ENCODE measurements at places on chromosomes 12 and 14. TPM values are rescaled to one million over a fixed set of nuclear protein-coding genes. Genes with fewer than 3 reads are reported as not detected.

DNA sequence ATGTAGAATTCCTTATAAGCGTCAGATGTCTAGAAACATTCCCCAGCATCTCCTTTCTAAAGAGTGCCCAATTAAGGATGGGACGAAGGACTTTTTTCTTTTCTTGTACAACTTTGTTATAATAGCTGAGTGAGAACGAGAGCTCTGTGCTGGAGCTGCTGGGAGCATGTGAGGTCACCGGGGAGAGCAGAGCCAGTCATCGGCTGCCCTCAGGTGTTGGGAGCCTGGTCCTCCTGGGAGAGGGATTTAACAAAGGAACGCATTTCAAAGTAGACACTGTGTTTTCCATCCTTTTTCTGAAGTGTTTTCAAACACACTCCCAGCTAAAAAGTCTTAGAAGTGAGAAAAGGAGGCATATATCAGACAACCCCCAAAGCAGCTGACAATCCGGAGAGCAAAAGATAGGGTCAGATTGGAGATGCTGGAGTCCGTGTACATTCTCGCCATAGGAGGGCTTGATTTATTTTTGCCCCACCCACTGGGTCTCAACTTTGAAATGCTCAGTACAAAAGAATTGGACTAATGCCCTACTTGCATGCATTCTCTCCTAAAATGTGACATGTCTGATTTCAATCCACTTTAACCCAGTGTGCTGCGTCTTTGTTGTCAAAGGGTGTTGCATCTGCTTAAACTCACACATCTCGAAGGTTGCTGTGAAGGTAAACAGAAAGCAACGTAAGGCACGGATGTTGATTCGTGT is 50.8 kb upstream of the PIWIL1 start:
- no peak overlapping the region for H3K27ac ChIP-seq
- H3K4me3 ChIP-seq: no peak overlapping the region
- no peak for DNase-seq
- H3K36me3 ChIP-seq: no peaks in the 10 kb centered on the region

DNA sequence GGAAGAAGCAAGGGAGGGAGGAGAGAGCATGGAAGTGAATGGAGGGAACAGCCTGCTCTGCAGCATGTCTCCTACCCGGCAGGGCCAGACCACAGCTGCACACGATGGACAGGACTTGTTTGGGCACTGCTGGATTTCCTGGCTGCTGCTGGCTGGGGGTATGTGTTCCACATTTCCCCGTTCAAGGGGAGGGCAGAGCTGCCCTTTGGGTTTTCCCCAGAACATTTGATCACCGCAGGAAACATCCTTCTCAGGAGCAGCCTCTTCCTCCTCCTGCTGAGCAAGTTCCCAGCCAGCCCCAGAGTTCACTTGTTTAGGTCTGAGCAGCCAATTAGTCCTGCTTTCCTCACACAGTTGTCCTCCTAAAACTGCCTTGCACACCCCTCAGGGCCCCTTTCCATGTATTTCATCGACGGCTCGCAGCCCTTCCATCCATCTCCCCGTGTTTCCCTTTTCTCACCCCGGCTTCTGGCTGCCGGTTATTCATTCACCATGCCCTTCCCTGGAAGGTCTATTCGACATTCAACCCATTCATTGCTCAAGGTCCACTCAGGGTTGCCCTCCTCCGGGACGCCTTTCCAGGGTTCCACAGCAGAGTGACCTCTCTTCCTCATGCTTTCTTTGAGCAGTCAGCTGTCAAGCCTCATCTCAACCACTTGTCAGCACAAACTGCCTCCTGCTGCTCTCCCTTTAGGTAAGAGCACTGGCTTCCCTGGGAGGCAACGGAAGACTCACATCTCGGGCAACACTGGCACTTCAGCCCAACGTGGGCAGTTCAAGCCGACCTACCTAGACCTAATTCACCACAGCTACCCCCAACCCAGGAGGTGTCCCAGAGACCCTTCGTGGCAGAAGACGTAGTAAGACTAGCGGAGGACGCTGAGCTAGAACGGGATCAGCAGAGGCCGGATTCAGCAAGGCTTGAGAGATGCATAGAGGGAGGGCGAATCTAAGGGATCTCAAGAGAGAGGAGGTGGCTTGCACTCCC is 20.1 kb upstream of the ANO2 start:
- H3K36me3 ChIP-seq: no peaks in the 10 kb centered on the region
- DNase-seq: no peak
- no peaks in the 10 kb centered on the region for H3K4me1 ChIP-seq
- H3K4me3 ChIP-seq: no peak overlapping the region
- no peaks in the 10 kb centered on the region for H3K27me3 ChIP-seq
- H3K27ac ChIP-seq: no peak overlapping the region

Gene TSPAN19
- total RNA-seq: not detected

Gene RDH12
- total RNA-seq: 0.27 TPM

DNA sequence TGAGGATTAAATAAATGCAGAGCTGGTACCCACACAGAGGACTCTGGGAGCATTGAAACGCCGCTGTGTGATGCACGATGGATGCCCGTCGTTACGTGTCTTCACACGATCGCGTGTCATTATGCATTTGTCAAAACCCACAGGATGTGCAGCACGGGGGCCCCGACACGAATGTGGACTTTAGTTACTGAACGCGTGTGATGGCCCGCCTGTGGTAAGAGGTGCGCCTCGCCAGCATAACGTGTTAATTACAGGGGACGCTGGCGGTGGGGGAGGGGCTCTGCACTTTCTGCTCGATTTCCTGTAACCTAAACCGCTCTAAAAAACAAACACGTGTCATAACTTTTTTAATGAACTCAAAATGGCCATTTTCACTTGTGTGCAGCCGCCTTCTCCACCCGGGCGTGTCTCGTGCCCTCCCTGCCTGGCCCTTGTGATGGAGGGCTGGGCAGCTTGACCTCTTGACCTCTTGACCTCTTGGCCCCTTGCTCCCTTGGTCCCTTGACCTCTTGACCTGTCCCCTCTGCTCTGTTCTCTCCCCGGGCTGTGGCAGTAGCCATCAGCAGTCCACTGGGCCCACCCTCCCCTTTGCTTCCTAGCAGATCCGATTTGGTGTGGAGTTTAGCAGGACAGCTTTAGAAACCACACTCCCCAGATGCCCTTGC is 33.7 kb upstream of the GALNT9 start:
- DNase-seq: no peak
- no peak overlapping the region for H3K27ac ChIP-seq
- no peaks in the 10 kb centered on the region for H3K27me3 ChIP-seq
- no peaks in the 10 kb centered on the region for H3K4me1 ChIP-seq
- no peak overlapping the region for H3K4me3 ChIP-seq

Gene PPP4R3A
- 120 TPM for total RNA-seq

Gene HOXC13
- not detected for total RNA-seq

Gene IL23A
- total RNA-seq: not detected

DNA sequence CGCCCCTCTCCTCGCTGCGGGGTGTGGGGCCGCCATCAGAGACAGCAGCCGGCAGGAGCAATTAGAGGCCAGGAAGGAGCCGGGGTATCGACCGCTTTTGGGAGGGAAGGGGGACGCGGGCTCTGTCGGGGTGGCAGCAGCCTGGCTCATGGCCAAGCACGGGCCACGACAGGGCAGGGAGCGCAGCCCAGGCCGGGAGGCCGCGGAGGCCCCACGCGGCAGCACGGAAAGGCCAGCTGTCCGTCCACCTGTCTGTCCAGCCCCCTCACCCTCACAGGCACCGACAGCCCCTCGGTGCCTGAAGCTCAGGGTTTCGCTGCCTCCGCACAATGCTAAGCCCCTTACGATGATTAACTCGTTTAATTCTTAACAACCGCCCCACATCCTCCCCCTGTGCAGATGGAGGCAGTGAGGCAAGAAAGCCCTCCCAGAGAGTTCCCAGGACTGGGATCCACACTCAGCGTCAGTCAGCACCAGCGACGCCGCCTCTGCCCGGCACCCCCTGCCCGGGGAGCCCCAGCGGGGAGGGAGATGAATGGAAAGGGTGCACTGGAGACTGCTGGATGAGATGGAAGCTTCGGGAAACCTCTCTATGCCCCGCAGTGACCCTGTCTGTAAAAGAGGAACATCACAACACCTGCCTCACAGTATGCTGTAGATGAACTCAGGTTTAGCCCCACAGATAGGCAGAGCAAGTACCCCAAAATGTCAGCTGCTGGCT is 23.7 kb downstream of the NCOR2 start:
- H3K4me1 ChIP-seq: peaks cover 72% of the 10 kb centered on the region
- H3K4me3 ChIP-seq: no peak overlapping the region
- no peaks in the 10 kb centered on the region for H3K36me3 ChIP-seq
- no peaks in the 10 kb centered on the region for H3K27me3 ChIP-seq

Gene SLC38A2
- total RNA-seq: 300 TPM
